ENCODE measurements at places on chromosomes 3 and 15.
A peak's percentile ranks its signal among the peaks of the same experiment; 100 is the strongest.

- no peak for DNase-seq
Observed at GRCh38 chr15:57108296-57108695, 189.9 kb downstream of the TCF12 start.

- no peak for DNase-seq
Observed at GRCh38 chr3:46935989-46936558, 40.5 kb downstream of the CCDC12 start.

DNA sequence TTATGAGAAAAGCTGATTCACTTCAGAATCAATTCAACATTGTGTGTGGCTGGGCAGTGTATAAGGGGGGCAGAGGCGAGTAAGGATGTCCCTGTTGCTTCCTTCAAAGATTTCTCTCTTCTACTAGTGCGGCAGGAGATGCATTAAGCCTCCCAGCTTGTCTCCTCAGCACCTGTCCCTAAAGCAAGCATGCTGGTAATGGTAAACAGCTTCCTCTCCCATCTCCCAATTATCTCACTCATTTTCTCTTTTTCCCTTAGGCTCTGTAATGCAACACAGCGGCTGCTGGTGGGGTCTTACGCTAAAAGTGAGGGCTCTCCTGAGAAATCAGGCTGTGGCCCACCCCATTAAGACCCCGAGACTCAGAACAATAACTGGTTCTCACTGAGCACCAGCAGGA, 306.4 kb upstream of the ROPN1 start:
- DNase-seq, result no peak

- peak; percentile 16 for DNase-seq
Observed at GRCh38 chr15:72271895-72272212, 500 bp downstream of the PARP6 start.

DNA sequence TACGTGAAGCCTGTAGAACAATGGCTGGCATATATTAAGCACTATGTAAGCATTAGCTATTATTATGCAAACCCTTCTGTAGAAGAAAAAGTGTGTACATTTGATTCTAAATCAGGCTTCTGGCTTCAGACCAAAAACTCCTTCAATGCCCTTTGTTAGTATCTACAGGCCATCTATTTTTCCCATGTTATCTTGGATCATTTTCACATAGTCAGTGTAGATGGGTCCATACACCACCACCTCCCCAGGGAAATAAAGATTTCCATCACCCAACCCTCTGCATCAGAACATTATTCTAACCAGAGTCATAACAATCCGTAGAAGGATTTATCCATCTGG, 8.0 kb upstream of the KLHL6 start:
- no peak for DNase-seq

DNA sequence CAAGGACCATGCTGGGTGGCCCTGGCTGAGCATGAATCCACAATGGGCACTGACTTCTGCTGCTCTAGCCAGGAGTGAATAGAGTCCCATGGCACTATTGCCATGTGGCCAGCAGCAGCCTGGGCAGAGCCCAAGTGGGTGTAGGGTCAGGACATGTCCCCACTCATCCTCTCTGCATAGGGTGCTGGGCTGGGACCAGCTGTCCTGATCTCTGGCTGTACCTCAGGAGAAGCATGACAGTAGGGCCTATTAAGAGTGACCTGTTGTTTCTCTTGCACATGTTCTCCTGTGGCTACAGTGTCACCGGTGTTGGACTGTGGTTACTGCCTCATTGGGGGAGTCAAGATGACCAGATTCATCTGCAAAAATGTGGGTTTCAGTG, 46.9 kb downstream of the DLEC1 start:
- no peak for DNase-seq

DNA sequence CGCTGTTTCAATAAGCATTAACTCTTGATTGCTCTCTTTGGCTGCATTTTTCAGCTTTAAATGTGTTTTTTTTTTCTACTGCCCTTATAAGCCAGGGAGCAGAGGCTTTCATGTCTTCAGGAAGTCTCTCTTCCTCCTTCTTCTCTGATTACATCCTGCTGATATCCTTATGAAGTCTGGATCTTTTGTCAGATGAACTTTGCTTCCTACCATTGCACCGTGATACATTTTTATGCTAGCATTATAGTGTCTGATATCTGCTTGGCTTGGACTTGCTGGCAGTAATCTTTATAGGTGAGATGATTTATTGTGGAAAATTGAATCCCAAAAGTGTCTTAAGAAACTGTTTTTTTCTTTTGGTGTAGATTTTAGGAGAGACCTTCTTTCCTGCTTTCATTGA, 160.4 kb upstream of the CFAP20DC start:
- DNase-seq, result no peak

DNA sequence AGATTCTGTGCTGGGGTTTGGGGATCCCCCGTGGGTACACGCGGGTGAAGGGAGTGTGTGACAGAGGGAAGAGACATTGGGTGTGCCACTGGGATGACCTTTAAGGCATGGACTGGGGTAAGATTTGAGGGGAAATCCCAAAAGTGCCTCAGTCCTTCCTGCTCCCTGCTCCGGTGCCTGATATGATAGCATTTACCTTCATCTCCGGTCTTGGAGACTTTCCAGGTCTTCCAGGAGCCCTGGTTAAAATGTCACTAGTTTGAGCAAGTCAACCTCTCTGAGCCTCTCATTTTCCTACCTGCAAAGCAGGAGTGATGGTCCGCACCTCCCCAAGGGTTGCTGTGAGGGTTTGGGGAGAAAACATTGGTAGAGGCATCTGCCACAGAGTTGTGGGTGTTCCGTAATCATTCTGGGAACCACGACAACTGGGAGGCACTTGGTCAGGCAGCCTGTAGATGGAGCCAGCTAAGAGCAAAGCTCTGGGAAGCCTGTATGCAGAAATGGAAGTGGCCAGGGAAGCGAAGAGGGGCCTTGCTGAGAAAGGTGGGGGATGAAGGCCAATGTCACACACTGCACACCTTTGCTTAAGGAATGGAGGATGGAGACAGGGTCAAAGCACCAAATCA, 33.9 kb upstream of the KIF23 start:
- DNase-seq, result no peak

DNA sequence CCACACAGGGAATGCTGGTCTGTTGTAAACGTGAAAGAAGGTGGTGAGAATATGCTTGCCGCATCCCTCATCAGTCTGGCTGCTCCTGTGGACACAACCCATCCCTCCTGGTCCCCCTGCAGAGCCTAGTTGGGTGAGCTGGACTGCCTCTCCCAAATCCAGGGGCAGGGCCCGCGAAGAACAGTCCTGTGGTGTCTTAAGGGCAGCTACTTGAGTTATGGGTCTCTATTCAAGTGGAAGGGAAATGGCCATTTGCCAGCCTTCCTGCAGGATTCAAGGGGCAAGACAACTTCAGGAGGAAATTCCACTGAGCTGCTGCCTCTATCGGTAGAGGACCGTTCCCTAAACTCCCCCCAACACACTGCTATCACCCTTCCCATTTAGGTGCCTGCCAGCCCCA, 98.9 kb downstream of the IQSEC1 start:
- no peak for DNase-seq

GRCh38 chr3:73206030-73206429, 144.6 kb downstream of the EBLN2 start:
- no peak for DNase-seq

DNA sequence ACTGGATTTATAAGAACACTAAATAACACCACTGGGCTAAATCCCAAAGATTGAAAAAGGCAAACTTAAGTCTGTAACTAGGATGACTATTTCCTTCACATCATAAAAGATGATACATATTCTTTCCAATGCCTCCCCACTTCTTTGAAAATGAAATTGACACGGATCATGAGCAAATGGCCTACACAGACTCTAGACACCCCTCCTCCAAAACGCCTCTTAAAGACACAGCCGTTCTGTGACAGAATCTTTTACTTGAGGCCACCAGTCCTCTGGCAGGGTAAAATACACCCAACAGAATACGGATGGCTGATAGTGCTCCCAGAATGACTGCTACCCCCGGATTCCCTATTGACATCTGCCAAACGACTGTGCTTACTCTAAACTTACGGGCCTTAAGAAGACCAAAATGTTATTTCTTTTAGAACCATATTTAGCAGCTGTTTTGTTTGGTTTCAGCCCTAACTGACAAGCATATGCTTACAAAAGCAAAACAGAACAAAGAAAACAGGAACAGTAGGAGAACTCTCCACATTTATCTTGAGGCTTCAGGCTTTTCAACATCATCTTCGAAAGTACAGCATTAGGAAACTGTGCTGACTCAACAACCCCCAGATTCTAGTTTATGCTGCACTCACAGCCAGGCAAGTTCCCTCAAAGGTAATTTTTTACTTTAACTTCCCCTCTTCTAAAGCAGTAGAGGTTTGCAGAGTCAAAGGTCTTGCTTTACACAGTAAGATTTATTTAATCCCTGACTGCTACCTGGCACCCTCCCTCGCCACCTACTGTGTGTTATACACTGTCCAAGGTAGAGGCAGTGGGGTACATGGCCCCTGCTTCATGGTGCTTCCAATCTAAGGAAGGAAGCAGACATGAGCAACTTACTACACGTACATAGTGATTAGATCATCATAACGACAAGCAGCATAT, 84.3 kb downstream of the TNIK start:
- no peak for DNase-seq

DNA sequence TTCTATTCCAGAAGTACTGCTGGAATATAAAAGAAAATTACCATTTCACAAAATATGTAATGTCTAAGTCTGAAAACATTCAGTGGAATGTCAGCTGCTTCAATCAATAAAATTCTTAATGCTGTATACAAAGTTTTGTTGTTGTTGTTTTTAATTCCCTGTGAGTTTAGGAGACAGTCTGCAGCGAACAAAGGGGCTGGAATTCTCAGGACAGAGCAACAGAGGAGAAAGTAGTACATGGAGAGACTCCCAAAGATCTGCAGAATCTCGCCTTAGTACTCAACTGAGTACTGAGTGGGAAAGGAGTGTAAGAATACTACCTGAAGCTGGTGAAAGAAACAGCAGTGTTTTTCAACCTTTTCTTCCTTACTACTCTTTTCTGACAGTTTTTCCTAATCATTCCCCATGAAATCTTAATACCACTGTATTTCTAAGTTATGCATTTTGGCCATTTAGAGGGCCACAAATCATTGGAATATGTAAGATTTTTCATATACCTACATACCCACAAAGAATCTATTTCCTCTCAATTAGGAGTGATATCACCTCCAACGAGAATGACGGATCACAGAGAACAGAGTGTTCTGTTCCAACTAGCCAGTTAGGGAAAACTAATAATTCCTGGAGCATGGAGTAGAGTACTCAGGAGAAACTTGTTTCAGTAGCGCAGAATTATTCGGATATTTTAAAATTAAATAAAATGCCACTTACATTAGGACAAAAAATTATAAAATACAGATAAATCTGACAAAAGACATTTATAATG, 16.0 kb downstream of the ANKRD28 start:
- DNase-seq, result no peak

DNA sequence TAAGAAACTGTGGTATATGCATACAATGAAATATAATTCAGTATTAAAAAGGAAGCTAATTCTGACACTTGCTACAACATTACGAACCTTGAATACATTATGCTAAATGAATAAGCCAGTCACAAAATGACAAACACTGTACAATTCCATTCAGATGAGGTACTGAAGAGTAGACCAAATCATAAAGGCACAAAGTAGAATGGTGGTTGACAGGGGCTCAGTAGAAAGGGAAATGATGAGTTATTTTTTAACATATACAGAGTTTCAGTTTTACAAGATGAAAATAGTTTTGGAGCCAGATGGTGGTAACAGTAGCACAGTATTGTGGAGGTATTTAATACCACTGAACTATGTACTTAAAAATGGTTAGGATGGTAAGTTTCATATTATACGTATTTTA, 254.6 kb upstream of the RBMS3 start:
- no peak for DNase-seq

- no peak for DNase-seq
Observed at GRCh38 chr3:57900786-57901185, 107.4 kb upstream of the FLNB start.

DNA sequence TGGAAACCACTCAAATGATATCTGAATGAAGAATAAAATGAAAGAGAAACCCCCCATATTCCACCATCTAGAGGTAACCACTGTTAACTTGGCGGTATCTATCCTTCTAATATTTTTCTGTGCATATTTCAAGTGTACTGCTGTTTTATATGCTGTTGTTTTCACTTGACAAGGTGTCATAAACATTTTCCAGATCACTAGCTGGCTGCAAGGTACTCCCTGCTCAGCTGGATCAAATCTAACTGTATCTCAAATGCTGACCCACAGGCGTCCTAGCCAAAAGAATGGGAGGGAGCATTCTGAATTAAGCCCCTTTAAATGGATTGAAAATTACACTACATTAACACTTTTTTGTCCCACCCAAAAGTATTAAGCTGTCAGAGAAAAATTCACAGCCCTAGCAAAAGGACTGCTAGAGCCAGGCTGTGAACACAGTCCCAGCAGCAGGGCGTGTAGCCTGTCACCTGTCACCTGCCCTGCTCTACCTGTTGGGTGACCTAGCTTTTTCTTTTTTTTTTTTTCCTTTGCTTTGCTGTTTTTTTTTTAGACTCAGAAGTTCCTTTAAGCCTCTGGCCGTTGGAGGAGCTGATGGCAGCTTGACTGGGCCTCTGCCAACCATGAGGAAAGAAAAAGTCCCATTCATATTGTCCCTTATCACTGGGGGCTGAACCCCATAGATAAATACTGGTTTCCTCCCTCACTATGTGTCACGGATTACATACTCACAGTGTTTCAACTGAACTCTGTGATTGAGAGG, 93.7 kb upstream of the TSC22D2 start:
- no peak for DNase-seq

DNA sequence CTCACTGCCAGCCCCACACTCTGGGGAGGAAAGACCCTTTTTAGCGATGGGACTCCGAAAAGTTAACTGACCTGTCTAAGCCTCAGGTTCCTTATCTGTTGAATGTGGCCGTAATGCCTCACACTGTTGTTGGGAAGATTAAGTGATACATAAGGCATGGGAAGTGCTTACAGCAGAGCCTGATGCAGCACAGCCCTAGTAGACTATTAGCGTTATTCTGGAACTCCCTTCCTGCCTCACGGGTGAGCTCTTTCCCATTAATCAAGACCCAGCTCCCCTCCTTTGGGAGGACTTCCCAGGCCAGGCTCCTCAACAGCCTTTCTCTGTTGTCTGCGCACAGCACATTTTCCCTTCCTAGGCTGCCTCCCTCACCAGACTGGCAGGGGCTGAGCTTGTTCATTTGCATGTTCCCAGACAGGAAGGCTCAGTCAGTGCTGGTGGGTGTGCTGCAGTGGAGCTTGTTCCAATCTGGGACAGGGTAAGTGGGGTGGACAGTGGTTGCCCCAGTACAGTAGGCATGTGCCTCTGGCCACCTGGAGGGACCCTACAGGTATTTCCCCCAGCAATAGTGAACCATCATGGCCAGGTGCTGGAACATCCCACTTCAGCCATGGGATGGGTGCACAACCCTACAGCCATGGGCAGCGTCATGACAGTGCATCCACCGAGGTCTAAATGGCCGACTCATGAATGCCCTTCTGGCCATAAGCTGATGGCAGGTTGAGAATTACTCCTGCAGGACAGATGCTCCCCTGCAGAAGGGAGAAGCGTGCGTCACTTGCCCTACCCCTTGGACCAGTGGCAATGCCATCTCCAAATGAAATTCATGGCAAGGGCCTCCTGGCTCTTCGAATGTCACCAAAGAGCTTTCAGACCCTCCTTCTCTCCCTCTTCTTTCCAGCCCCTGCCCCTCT, 5.8 kb upstream of the PSTPIP1 start:
- peak; percentile 29 for DNase-seq

GRCh38 chr15:65790694-65791334, 1.3 kb downstream of the DENND4A start:
- no peak for DNase-seq

GRCh38 chr3:40243056-40243455, 66.5 kb upstream of the EIF1B start:
- DNase-seq, result no peak

All from dorsolateral prefrontal cortex (tissue), 122 donors.